ENCODE measurements at places on chromosomes 3 and 15. TPM values are rescaled to one million over a fixed set of nuclear protein-coding genes. Genes with fewer than 3 reads are reported as not detected.

Gene CA12
- total RNA-seq: 0.27 TPM

Gene MAP2K5
- 18.8 TPM for total RNA-seq

Gene SLC22A13
- not detected for total RNA-seq

Gene FBXW12
- total RNA-seq: not detected

Gene KBTBD8
- 4.2 TPM for total RNA-seq

Gene C3orf49
- total RNA-seq: not detected

Gene CPEB1
- 1.3 TPM for total RNA-seq

Gene WDR72
- total RNA-seq: 0.13 TPM

Gene RHOV
- not detected for total RNA-seq

Gene EIF1B
- 339 TPM for total RNA-seq

Gene ZNF620
- 1.0 TPM for total RNA-seq

Gene VPS13C
- 32.8 TPM for total RNA-seq

Gene TMEM45A
- 3.6 TPM for total RNA-seq

Gene GOLGA8T
- not detected for total RNA-seq

Gene OGG1
- 8.3 TPM for total RNA-seq

Gene RLBP1
- not detected for total RNA-seq

Gene GOLGA6L4
- 1.0 TPM for total RNA-seq

Gene C3orf85
- total RNA-seq: not detected

Gene BBS4
- total RNA-seq: 11.5 TPM

Gene LRRN1
- total RNA-seq: 0.05 TPM

Gene TM6SF1
- 6.8 TPM for total RNA-seq

Gene CALML4
- total RNA-seq: 0.97 TPM

Gene ALDH1A2
- 9.7 TPM for total RNA-seq

Gene ZMYND10
- total RNA-seq: not detected

Gene CTXN2
- not detected for total RNA-seq

Gene XCR1
- total RNA-seq: not detected
